NCI-H187 treated with DMSO at 0.1 percent for 48 hours (cell line): ENCODE measurements at places on chromosomes 6 and 20.

- no peak for DNase-seq
These were observed 83.7 kb downstream of the HMGCLL1 start for GRCh38 chr6:55495277-55495676.

GRCh38 chr6:108403236-108403635, 108.4 kb downstream of the AFG1L start:
- no peak for DNase-seq

GRCh38 chr6:49782725-49783124, 4.4 kb downstream of the PGK2 start:
- DNase-seq, result no peak

- DNase-seq, result no peak
These were observed 116.3 kb downstream of the SNX5 start for GRCh38 chr20:17852323-17852722.

GRCh38 chr6:155455766-155456165, at the start of gene NOX3:
NOX3 (minus strand) TSS chr6:155455839; CDS start chr6:155455800, 39 bp downstream.
- DNase-seq, result no peak

- DNase-seq, result no peak
These were observed 3.5 kb upstream of the EFHC1 start for GRCh38 chr6:52416629-52417151.

GRCh38 chr6:161455848-161456247, 182.0 kb upstream of the AGPAT4 start:
- no peak for DNase-seq

GRCh38 chr20:14633507-14633906, 296.1 kb upstream of the FLRT3 start:
- DNase-seq, result no peak

DNA sequence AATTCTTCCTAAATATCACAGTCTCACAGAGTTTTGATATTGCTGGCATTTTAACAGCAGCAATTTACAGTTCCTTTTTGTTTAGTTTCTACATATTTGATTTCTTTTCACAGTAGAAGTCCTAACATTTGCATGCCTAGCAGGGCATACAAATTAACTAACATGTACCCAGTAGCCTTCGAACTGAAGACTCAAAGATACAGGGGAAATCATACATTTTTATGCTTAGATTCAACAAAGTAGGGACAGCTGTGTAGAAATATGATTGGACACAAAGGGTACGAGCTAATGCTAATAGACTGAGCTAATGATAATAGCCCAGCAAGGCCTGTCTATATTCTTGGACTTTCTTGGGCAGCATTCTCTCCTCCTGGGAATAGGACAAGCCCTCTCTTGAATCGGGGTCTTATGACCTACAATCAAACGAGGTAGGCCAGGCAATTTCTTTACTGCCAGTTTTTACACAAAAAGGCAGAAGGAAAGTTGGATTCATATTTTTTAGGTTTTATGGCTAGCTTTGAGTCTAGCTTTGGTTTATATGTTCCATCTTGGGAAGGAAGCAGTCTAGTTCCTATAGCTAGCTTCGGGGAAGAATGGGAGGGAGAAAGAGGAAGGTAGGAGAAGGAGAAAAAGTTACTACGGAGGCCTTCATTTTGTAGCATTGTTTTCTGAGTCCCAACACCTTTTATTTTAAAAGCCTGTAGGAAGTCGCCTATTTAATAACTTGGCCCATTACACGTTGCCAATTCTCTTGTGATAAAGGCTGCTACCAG, 115.8 kb downstream of the HFE start:
- DNase-seq, result no peak

- DNase-seq, result no peak
These were observed 22.2 kb upstream of the MRPS18A start for GRCh38 chr6:43709654-43710303.

GRCh38 chr20:9581509-9581908, 67.1 kb downstream of the LAMP5 start:
- no peak for DNase-seq
